ENCODE measurements at places on chromosomes 12 and 14. TPM values are rescaled to one million over a fixed set of nuclear protein-coding genes. Genes with fewer than 3 reads are reported as not detected.
A peak's percentile ranks its signal among the peaks of the same experiment; 100 is the strongest.

NOXRED1 gene
- not detected for total RNA-seq

DNA sequence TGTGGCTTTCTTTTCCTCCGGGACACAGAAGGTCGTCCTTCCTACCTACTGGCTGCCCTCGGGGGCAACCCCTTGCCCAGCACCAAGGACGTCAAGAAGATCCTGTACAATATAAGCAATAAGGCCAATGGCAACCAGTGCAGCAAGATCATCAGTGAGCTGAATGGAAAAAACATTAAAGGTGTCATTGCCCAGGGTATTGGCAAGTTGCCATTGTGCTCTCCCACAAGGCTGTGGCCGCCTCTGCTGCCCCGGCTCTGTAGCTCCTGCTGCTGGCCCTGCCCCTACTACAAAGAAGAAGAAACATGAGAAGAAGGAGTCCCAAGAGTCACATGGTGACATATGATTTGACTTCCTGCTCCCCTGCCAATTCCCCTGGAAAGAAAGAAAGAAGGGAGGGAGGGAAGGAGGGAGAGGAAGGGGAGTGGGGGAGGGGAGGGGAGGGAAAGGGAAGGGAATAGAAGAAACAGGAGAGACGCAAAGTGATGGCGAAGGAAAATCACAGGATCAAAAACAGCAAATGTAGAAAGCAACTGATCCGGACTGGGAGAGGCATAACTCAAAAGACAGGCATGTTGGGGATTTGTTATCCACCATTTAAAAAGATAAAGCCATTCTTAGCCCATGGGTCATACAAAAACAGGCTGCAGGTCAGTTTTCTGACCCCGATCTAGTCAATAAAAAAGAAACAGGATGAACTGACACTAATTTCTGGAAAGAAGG lies 61.3 kb upstream of the RESF1 start:
- DNase-seq: peak; percentile 87

- DNase-seq: no peak
These were observed 179.8 kb downstream of the CALM1 start for GRCh38 chr14:90576581-90576980.

- DNase-seq: no peak
These were observed 191.7 kb downstream of the ALG10B start for GRCh38 chr12:38508246-38508645.

GRCh38 chr14:75566321-75566720 lies 12.1 kb upstream of the FLVCR2 start:
- peak; percentile 20 for DNase-seq

DNA sequence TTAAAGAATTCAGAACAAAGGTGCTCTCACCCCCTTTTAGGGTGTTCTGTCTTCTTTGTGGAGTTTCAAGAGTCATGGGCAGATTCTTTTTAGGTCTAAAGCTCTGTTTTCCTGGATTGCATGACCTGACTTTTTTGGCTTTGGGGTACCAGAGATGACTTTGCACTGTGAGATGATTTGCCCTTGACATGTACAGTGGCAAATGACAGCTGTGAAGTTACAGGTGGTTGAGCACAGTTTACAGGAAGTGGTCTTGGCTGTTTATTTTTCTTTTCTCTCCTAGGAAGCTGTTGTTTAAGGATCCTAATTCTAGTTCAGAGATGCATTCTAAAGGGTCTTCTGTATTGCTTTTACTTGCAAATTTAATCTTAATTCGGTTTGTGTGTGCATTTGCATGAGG lies 83.8 kb upstream of the METAP2 start:
- DNase-seq: no peak

DNA sequence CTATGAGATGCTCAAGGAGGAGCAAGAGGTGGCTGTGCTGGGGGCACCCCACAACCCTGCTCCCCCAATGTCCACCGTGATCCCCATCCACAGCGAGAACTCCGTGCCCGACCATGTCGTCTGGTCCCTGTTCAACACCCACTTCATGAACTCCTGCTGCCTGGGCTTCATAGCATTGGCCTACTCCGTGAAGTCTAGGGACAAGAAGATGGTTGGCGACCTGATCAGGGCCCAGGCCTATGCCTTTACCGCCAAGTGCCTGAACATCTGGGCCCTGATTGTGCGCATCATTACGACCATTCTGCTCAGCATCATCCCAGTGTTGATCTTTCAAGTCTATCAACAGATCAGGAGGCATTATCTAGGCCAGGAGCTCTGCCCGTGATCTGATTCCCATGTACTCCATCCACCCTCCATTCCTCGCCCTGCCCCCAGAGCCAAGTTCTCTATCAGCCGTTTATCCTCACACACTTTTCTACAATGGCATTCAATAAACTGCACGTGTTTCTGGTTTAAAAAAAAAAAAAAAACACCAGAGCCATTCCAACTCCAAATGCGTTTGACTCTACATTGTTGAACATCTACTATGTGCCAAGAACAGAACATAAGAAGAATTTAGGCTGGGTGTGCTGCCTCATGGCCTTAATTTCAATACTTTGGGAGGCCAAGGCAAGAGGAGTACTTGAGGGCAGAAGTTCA lies 17.5 kb downstream of the ATXN2 start:
- no peak for DNase-seq

SOAT2 gene
- not detected for total RNA-seq

GRCh38 chr14:70901269-70901668 lies 6.0 kb upstream of the PCNX1 start:
- DNase-seq: no peak

DNA sequence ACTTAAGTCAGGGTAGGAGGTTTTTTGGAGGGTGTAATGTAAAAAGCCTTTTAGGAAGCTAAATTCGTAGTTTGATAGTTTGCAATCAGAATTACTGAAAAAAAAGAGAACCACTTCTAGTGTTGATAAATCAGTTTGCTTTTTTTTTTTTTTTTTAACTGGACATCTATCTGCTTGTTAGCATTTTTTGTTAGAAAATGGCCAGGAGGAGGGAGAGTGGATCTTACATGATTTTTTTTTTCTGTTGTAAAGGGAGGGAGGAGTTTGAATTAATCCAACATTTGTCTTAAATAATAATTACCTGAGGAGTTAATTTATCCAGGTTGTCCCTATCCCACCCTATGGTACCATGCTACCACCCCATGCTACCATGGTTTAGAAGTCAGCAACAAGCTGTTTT lies 1.2 kb downstream of the FBXO34 start:
- no peak for DNase-seq
